Stimulated activated CD8-positive, alpha-beta memory T cell treated with anti-CD3 and anti-CD28 coated beads, Interleukin-7, amount 100 ng/mL, for 1 hour (primary cell): ENCODE measurements at places on chromosomes 5 and 9.

DNA sequence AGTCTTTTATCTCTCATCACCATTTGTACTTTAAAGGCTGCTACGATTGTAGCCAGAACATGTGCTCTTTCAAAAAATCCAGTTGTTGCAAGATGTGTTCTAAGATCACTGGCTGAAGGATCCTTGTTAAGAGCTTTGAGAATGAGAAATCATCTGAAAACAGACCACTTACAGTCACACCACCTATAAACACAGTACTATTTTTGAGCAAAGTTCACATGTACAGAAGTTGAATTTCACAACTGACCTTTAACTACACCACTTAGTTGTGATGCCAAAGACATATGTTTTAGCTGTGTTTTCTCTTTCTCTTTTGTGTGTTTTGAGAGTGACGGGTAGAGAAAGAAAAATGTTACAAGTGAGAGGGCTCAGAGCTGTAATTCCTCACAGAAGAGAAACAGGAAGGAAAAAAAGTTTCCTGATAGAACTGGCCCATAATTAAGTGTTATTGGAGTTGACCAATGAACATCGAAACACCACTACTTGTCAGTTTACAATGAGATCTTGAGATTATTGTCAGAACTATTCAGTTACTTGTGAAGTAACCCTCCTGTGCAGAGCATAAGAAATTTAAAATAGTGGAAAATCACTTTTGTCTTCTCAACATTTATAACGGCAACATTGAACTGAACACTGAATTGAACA, 245.4 kb downstream of the MLLT3 start:
- no peak for DNase-seq

DNA sequence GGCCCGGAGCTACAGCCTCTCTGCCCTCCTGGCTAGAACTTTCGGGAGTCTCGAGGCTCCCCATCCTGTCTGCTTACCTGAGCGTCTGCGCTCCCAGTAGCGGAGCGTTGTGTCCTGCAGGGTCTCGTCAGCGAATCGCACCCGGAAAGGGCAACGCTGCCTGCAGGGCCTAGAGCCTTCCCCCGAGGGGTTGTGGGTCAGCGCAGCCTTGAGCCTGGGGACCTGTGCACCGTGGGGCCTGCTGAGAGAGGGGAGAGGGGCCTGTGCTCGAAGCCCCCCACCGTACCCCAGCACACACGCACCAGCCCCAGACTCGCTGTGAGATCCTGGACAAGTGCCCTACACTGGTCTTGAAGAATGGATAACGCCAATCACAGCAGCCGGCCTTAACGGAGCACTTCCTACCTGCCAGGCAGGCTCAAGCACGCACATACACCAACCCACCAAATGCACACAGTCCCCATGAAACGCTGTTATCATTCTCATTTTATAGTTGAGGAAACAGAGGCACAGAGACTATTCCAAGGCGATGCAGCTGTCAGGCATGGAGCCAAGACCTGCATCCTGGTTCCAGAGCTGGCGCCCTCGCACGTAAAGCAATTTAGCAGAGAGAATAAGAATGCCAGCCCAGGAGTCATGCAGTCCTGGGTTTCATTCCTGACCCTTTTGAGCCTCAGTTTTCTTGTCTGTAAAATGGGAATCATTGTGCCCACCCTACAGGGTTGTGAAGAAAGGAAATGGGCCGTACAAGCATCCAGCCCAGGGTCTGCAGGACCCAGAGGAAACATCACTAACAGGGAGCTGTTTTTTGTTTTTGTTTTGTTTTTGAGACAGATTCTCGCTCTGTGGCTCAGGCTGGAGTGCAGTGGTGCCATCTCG, 5.3 kb downstream of the C9orf50 start:
- no peak for DNase-seq

- DNase-seq, result no peak
These were observed 215.0 kb downstream of the CNTLN start for GRCh38 chr9:17349831-17350230.

DNA sequence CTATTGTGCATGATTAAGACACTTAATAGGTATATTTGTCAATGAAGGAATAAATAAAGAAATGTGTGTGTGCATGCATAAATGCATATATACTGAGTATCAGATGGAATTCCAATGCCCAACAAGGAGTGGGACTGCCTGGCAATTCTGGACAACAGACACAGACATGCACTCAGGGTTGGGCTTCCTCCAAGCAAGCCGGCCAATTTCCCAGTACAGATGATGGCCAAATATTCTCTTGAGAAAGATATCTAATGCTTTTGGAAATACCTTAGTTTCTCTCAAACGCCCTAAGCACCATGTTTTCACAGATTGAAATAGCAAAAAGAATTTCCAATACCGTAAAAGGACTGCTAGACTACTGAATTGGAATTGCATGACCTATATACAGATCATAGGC, 11.1 kb downstream of the FTMT start:
- DNase-seq, result no peak

GRCh38 chr5:151577566-151577965, 13.6 kb downstream of the FAT2 start:
- no peak for DNase-seq

GRCh38 chr9:91086657-91087461, 274.9 kb downstream of the AUH start:
- DNase-seq, result no peak

- DNase-seq, result no peak
These were observed 241.7 kb upstream of the NR4A3 start for GRCh38 chr9:99579964-99580363.

DNA sequence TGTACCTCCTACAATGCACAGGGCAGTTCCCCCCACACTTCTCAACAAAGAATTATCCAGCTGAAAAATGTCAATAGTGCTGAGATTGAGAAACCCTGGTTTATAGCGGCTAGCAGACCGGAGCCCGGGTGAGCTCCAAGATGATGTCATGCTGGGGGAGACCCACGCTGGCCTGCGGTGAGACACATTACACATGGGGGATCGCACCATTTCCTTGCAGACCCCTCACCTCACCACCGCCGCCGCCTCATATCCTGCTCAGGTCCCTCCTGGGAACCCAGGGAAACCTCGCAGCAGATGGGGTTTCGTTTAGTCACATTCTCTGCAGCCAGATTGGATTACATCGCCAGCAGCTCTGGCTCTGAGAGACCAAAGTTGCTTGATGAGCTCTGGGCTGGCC, 14.7 kb upstream of the TNC start:
- DNase-seq, result no peak

GRCh38 chr5:96977228-96977627, 41.3 kb downstream of the LNPEP start:
- DNase-seq, result no peak
